ENCODE measurements at places on chromosomes 4 and X. TPM values are rescaled to one million over a fixed set of nuclear protein-coding genes. Genes with fewer than 3 reads are reported as not detected.

DNA sequence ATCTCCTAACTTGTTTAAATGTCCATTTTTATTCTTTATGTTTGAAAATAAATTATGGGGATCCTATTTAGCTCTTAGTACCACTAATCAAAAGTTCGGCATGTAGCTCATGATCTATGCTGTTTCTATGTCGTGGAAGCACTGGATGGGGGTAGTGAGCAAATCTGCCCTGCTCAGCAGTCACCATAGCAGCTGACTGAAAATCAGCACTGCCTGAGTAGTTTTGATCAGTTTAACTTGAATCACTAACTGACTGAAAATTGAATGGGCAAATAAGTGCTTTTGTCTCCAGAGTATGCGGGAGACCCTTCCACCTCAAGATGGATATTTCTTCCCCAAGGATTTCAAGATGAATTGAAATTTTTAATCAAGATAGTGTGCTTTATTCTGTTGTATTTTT, 27.6 kb downstream of the NUDT6 start:
- DNase-seq: no peak

DNA sequence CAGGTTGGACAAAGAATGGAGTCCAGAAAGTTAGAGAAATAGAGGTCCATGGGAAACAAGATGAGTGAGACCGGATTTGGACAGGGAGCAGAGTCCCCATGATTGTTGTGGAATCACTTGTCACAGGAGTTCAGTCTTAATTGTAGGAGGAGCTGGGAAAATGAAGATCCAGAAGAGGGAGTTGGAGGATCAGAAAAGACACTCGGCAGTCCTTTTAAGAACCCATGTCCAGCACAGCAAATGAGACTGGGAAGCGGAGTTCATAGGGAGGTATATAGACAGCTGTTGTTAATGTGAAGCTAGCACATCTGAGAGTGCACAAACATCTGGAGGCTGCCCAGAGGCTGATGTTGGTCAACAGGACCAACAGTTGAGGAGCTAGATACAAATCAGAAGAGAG, 111.4 kb upstream of the RXFP1 start:
- no peak for DNase-seq

Gene SPANXA1
- total RNA-seq: not detected

Gene MAGED2
- total RNA-seq: 361 TPM

Gene AMER1
- 2.2 TPM for total RNA-seq

Gene TREX2
- total RNA-seq: 1.4 TPM

Measured in glomerular endothelial cell (primary cell).